Activated CD4-positive, alpha-beta T cell treated with anti-CD3 and anti-CD28 coated beads, Interleukin-2, amount 50 U/mL, for 16 hours (primary cell): ENCODE measurements at places on chromosomes 11 and 22.
A peak's percentile ranks its signal among the peaks of the same experiment; 100 is the strongest.

GRCh38 chr11:72782081-72782920 lies 11.5 kb downstream of the STARD10 start:
- no peak for DNase-seq

- DNase-seq, result peak; percentile 53
Measured at GRCh38 chr11:36594316-36594989, at the start of gene IFTAP. IFTAP (plus strand) TSS chr11:36594502; CDS start chr11:36610104, 15,602 bp downstream.

DNA sequence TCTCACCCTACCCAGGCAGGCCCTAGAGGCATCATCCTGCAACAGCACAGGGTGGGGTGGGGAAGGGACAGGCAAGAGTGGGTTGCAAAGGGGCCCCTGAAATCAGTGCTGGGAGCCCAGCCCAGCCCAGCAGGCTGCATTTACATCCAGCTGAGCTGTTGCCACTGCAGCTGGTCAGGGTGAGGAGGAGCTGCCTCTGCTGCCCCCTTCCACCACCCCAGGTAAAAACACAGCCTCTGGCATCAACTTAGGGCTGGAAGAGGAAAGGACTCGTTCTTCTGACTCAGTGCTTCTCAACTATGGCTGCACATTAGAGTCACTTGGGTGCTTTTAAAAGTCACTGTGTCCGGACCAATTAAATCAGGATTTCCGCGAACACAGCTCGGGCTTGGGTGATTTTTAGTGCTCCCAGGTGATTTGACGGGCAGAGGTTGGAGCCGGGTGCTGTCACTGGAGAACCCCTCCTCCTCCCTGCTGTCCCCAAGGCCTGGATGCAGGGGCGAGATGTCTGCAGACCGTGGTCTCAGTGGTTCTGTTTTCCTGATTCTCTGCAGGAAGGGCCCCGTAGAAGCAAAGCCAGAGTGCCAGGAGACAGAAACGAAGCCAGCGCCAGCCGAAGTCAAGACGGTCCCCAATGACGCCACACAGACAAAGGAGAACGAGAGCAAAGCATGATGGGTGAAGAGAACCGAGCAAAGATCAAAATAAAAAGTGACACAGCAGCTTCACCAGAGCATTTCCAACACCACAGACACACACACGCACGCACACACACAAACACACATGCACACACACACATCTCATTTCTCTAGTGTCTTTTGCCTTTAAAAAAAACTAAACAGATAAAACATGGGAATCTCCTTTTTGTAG lies 39.4 kb upstream of the TTC12 start:
- no peak for DNase-seq

- DNase-seq, result no peak
Measured at GRCh38 chr11:12235553-12235946, 125.2 kb downstream of the MICAL2 start.

- no peak for DNase-seq
Measured at GRCh38 chr11:101444851-101445250, 139.0 kb downstream of the TRPC6 start.

DNA sequence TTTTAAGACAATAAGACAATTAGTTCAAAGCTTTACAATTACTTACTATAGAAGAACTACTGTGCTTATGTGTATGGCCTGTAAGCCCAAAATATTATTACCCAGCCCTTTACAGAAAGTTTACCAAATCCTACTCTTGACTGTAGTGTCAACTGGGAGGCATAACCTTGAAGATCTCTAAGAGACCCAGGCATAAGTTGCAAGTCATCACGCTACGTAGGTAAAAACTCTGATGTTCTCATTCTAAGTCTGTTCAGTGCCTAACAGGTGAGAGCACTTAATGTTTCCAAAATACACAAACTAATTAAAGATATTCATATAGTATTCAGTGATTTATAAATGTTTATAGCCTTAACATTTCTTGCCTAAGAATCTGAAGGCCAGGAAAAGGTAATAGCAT lies 12.9 kb downstream of the SESN3 start:
- DNase-seq, result no peak

DNA sequence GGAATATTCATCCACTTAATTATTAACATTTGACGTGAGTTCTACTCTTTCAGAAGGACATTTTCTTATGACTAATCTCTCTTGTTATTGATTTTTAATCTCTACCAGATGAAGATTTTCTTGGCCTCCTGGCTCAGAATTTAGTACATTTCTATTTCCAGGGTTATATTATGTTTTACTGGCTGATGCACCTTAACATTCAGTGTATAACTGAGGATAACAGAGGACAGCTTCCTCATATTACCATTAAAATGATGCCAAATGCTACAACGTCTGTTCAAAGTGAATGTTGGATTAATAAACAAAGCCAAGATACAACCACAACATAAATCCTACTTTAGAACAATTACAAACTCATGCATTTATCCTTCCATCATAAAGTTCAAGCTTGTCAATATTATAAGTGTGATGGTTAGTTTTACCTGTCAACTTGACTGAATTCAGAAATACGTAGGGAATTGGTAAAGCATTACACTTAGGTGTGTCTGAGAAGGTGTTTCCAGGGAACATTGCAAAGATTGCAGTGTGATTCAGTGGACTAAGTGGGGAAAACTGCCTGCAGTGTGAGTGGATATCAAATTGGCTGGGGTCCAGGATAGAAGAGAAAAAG lies 485.2 kb downstream of the LRRC4C start:
- no peak for DNase-seq

DNA sequence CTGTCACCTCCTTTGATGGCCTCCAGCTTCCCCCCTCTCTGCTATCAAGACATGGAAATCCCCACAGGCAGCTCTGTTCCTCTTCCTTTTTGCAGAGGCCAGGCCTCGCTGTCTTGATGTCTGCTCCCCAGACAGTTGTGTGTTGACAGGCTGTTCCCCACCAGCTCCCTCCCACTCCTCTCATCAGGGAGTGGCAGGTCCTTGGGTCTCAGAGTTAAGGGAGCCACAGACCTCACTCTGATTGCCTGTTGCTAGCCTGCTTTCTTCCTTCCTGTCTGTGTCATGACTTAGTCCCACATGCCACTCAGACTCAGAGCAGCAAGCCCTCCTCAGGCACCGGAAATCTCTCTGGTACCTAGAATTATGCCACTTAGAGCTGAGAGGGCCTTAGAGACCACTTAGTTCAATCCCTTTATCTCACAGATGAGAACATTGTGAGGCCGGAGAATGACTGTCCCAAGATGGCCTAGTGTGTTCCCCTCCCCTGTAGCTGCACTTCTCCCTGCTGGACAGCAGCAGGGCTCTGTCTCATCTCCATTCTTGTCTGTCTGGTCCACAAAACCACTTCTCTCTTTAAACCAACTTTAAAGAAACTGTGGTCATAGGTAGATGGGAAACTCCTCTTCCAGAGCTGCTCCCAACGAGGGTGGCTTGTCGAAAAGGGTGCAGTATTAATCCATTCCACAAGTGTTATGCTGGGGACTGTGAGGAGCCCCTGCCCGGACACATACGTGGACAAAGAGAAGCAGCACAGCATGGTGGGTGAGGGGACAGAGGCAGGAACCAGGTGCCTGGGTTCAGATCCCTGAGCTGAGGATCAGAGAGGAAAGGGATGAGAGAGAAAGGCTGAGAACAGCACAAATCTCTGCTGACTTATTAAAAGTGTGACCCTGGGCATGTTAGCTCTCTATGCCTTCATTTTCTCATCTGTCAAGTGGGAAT lies 4.2 kb downstream of the AMPD3 start:
- peak; percentile 86 for DNase-seq

DNA sequence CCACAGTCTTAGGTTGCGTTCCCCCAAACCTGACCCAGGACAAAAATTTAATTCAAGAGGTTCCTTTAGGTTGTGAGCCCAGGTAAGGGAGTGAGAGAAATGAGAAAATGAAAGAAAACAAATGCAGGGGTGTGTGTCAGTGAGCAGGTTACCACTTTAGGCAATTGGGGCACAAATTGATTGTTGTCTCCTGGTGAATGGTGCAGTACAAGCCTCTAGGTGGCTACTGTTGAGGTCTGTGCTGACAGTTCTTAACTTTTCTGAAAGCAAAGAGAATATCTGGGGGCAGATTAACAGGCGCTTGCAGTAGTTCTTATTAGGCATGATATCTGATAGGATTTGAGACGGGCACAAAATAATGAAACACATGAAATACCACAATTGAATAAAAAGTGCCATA lies 894.6 kb downstream of the FAM181B start:
- no peak for DNase-seq

- no peak for DNase-seq
Measured at GRCh38 chr11:74669211-74670160, 61.7 kb downstream of the CHRDL2 start.

GRCh38 chr11:104650234-104650633 lies 248.0 kb downstream of the CASP12 start:
- DNase-seq, result no peak
